ENCODE measurements at places on chromosomes 1 and 21.
A peak's percentile ranks its signal among the peaks of the same experiment; 100 is the strongest.

DNA sequence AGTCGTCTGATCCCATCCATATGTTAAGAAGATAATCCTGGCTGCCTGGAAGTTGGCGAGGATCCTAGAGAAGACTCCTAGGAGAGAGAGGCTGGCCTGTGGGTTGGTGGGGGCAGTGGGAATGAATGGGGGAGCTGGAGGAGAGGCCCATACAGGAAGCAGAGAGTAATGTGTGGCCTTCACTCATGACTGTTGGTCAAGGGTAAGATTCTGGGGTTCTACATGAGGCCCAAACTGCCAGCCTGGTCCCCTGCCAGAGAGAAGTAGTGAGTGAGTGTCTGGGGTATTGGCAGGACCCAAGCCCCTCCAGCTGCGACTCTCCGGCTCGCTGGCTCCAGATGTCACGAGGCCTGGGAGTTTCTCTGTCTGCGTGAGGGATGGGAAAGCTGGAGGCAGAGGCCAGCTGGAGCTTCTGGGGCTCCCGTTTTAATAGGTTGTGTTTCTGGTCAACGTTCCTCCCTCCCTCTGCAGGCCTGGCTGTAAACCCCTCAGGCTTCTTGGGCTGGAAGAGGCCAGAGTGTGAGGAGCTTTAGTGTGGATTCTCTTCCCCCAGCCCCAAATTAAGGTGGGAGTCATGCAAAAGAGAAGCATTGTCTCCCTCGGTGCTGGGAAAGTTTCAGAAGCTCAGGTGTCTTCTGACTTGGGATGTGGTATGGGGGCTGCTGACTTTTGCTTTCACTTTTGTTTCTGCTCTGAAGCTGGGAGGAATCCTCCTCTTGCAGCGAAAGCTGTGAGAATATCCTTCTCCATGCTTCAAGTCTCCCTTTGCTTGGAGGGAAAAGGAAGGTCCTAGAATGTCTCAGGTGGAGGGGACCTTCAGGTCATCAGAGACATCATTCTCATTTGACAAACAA lies 2.6 kb downstream of the TMEM51 start:
- no peak for DNase-seq

DNA sequence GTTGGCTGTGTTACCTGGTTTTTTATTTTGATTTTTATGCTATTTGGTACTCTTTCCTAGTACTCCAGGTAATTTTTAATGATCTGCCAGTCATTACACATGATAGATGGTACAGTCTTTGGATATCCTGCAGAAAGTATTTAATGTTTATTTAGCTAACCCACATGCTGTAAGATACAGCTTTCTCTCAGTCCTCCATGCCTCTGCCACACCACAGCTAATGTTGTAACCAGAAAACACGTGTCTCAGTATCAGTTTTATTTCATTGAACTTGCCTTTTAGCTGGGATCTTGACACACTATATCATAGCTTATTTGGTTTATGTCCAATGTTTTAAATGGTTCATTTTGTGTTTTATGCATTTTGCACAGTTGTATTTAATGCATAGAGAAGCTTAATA lies 1648.4 kb downstream of the KCNT2 start:
- no peak for DNase-seq

DNA sequence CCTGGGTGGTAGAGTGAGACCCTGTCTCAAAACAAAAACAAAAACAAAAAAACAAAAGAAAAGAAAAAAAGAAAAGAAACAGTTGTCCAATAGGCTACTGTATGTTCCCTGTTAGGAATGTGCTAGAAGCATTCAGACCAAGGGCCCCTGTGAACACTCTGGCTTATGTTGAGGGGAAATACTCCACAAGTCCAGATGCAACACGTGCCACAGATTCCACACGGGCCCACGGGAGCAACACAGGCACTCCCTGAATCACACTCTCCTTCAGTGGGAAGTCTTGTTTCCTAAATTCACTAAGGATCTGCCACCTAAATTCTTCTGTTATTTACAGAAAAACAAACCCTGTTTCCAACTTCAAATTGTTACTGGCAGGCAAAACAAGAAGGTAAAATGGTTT lies 291.1 kb downstream of the PCP4 start:
- DNase-seq: no peak

DNA sequence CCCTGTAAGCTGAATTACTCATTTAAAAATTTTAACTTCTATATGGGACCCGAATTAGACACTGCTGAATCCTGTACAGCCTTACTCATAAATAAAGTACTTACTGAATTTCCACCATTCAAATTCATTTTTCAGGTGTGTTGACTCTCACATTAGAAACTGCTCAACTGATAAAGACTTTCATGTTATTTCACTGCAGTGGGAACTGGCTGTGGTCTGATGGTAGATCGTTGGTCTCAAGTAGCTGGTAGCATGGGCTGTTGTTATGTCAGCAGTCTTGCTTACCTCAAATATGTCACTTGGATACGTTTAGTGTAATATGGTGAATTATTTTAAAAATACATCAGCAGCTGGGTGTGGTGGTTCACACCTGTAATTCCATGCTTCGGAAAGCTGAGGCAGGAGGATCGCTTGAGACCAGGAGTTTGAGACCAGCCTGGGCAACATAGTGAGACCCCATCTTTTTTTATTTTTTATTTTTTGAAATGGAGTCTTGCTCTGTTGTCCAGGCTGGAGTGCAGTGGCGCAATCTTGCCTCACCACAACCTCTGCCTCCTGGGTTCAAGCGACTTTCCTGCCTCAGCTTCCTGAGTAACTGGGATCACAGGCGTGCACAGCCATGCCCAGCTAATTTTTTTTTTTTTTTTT lies 10.4 kb downstream of the DEGS1 start:
- no peak for DNase-seq

- no peak for DNase-seq
These were observed 69.9 kb downstream of the TMEM53 start for GRCh38 chr1:44604157-44604955.

DNA sequence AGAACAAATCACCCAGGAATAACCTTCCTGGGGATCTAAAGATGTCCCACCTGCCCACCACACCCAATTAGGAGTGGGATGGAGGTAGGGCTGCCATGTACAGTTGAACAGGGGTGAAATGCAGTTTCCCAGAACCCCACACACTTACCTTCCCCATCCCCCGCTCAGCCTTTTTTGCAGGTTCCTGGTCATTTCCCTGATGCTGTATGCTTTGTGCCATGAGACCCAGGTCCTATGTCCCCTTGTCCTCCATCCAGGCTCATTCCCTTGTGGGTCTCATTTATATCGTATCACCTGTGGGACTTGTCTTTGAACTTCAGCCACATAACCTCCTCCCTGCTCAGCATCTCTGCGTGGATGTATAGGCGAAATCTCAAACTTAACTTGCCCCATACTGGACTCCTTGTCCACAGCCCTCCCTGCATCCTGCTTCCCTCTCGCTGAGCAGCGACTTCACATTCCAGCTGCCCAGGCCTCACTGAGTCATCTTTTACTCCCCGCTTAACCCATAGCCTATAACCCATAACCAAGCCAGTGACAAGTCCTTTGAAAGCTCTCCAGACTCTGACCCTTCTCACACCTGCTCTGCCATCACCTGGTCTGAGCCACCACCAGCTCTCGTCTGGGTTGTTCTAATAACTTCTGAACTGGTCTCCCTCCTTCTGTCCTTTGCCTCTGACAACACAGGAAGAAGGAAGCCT lies 4.7 kb downstream of the LDLRAD2 start:
- DNase-seq: no peak

DNA sequence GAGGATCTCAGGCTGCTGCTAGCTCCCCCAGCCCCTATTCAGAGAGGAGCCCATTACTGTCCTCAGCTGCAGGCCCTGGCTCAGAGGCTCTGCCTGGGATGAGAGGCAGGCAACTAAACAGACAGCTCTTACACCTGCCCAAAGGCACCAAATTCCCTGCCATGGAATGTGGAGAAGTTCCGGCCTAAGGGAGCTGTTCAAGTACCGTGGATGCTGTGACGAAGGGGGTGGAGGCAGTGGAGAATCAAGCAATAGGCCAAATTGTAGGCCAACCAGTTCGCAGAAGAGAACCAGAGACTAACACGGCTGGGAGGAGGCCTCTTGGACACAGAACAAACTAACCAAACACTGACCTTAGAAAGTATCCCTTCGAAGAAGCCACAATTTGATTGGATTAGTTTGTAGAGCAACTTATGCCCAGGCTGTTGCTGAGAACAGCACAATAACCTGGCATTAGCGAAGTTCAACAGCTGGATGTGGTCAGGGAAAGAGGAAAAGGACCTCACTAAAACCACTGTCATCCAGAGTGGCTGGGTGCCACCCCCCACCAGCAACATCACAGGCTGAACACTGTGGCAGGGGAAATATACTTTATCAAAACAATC lies 3.6 kb downstream of the C1orf174 start:
- DNase-seq: no peak

DNA sequence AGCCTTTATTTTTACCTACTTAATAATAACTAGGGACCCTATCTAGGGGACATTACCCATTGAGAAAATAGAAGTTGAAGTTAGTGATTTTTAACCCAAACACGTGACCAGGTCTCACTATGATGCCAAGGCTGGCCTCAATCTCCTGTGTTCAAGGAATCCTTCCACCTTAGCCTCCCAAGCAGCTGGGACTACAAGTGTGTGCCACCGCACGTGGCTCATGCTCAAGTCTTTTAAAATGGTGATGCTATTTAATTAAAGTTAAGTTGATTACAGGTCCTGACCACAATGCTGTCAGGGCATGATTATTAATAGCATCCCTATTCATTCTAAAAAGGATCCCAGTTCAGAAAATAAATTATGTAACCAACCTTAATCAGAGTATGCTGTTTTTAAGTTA lies 25.0 kb downstream of the FUBP1 start:
- no peak for DNase-seq

DNA sequence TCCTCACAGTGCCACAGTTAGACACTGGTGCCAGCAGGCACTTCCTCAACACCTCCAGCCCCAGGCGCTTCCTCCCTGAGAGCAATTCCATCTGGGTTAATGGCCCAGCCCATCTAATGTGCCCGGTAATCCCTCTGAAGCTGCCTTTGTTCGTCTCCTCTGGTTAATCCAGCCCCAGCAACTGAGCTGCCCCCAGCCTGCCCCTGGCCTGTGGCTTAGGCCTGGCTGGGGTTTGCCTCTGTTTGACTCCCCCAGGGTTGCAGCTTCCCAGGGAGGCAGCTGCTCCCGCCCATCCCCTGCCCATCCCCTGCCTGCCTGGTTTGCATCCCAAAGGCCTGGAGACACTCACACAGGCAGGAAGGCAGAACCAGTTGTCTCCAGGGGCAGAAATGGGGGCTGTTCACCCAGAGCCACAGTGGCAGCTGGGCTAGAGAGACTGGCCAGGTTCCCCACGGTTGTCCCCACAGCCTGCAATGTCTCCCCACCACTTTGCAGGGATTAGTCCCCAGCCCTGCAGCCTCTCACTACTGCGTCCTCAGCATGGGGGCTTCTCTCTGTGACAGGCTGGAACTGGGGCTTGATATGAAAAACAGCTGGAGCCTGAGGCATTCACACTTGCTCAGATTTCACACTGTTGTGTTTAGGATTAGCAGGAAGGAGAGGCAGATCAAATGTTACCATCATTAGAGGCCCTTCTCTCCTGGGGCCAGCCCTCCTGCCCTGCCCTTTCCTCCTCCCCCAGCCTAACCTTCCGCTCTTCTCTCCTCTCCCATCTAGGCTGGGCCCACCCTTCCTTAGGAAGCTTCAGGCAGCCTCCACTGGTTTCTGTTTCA lies 120.2 kb downstream of the TLR5 start:
- no peak for DNase-seq

DNA sequence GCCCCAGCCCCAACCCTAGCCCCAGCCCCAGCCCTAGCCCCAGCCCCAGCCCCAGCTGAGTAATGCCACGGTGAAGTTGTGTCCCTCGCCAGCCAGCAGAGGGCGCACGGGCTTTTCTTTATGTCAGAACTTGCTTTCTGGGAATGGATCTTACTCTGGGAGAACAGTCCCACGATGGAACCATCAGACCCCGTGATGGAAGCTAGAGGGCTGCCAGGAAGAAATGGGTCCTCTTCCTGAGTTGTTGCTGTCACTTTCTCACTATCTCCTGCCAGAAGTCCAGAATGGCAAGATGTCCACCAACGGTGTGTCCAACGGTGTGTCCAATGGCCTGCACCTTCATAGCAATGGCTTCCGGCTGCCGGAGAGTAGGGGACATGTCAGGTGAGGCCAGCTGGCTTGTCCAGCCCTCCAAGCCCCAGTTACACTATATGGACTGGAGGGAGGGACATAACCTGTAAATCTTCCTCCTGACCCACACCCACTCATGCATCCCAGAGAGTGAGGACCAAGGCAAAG lies 25.1 kb upstream of the TMEM222 start:
- DNase-seq: peak; percentile 52

- no peak for DNase-seq
These were observed 27.2 kb upstream of the PDE9A start for GRCh38 chr21:42626171-42626570.

DNA sequence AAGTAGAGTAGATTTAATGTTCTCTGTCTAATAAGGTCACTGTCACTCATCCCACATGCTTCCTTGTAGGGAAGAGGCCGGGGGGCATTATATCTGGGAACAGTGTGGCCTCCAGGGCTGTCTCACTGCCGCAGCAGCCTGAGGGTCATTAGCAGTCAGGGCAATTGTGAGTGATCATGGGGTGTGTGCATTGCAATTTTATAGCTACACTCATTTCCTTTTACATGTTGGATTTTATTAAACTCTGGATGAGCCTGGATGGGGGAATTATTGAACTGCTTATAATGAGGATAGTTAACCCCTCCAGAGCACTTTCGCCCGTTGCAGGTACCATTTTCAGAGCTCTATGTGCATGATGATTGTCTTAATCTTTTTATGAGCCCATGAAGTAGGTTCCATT lies 60.9 kb upstream of the DISP3 start:
- DNase-seq: no peak

DNA sequence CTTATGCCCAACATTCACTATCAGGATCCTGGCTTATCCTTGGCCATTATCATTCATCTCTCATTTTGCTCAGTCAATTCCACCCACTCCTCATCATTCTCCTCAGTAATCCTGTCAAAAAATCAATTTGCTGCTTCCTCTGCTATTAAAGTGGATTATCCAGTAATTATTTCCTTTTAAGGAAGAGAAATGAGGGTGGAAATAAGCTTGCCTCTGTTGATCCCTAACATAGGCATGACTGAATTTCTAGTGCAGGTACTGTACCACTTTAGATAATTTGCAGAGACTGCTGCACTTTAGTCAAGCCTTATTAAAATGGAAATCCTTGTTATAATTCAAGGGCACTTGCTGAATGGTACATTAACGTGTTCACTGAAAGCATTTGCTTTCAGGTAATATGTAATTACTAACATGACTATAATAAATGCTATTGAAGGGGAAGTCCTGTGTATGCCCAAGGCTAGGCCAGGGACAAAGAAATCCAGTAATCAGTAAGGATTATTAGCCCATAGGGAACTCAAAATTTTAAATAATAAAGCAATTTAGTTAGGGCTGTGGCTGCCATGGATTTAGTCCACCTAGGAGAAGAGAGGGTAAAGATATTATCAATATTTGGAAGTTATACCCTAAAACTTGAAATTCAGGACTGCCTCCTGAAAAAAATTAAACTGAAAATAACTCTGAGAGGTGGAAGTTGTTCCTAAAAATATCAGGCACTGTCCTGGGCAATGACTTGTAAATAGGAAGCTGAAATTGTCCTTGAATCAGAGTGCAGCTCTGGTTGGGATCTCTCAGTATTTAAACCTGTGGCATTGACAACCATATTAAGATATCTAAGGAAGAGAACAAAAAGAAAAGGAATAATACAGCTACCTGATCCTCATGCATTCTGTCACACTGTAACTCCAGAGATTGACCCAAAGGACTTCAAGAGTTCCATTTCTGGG lies 43.4 kb downstream of the RGS2 start:
- DNase-seq: no peak

GRCh38 chr1:241838897-241839296 lies 9.1 kb upstream of the EXO1 start:
- DNase-seq: no peak

- DNase-seq: no peak
These were observed 147.8 kb upstream of the POGK start for GRCh38 chr1:166691476-166691875.

GRCh38 chr1:221157026-221157761 lies 278.0 kb downstream of the HLX start:
- no peak for DNase-seq

All from activated T-helper 1 cell treated with anti-CD3 and anti-CD28 coated beads, Interleukin-2, amount 50 U/mL, for 16 hours (primary cell).